ENCODE measurements at places on chromosomes 5 and 9.
A peak's percentile ranks its signal among the peaks of the same experiment; 100 is the strongest.

- no peak for DNase-seq
Observed at GRCh38 chr5:143448518-143448917, 45.0 kb upstream of the NR3C1 start.

- DNase-seq, result no peak
Observed at GRCh38 chr5:67268231-67269021, 71.8 kb upstream of the CD180 start.

DNA sequence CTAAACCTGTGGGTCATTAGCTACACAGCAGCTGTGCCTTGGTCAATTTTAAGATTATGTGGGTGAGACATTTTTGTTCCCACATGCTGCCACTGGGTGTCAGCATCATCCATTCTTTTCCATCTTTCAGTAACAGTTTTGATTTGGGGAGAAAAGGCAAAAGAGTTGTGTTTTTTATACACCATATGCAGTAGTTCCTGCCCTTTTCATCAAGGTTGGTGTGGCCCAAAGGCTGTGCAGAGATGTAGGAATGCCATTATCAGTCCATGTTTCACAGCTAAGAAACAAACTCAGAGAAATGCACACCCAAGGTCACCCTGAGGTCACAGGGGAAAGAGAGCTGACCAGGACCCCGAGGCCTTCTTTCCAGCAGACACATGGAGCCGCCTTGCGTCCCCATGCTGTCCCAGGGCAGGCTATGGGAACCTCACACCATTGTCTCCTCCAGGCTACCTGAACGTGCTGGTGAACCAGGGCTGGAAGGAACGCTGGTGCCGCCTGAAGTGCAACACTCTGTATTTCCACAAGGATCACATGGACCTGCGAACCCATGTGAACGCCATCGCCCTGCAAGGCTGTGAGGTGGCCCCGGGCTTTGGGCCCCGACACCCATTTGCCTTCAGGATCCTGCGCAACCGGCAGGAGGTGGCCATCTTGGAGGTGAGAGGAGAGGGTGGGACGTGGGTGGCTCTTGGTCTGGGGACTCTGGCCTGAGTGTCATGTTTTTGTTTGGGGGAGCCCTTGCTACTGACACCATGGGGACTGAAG, 27.8 kb upstream of the GRPEL2 start:
- peak; percentile 19 for DNase-seq

- DNase-seq, result no peak
Observed at GRCh38 chr9:73081979-73082657, 69.5 kb upstream of the ANXA1 start.

DNA sequence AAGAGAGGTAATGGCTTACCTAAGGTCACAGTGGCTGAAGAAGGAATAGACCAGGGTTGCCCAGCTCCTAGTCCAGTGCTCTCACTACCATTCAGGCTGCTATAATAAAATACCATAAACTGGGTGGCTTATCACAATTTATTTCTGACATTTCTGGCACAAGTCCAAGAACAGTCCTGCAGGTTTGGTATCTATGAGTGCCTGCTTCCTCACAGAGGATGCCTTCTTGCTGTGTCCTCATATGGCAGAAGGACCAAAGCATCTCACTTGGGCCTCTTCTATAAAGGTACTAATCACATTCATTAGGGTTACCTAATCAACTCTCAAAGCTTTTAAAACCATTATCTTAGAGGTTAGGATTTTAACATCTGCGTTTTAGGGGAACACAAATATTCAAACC, 17.2 kb downstream of the STARD4 start:
- DNase-seq, result no peak

- no peak for DNase-seq
Observed at GRCh38 chr9:124188331-124189110, 69.2 kb upstream of the NEK6 start.

DNA sequence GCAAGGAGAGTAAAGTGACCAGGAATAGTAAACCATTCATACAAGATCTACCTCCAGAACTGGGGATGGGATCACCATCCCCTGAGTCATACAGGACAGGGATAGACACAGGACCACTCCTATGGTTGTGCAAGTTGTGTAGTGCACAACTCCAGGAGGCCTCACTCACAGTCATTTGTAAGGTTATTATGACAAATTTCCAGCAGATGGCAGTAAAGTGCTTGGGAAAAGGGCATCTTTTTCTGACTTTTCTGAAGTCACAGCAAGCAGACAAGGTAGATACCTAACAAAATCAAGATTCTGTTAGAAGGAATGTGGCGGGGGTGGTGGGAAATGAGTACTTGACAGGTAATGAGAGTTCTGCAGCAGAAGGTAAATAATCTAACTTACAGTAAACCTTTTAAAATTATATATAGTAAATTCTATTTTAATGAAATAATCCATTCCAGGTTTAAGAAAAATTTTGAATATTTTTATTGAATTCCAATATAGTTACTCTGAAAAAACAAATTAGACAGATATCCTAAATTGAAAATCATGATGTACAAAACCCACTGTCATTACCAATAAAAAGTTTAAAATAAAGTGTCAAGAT, 16.7 kb upstream of the KIF27 start:
- no peak for DNase-seq

DNA sequence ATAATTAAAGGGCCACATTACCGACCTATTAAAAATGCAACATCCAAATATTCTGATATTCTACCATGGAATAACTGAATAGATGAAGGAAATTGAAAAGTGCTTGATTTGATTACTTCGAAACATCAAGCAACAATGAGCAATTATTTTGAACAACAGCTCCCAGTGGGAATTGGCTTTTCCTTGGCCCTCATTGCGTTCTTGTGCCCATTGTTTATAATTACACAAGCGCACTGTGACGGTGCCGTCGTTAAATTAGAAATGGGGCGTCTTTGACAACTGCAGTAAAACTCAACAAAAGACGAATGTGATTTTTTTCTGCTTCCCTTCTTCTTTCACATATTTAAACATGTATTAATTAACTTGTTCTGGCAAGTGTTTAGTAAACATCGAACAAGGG, 61.6 kb downstream of the CDH6 start:
- DNase-seq, result no peak

GRCh38 chr5:129770024-129770820, 22.3 kb downstream of the MINAR2 start:
- DNase-seq, result no peak

DNA sequence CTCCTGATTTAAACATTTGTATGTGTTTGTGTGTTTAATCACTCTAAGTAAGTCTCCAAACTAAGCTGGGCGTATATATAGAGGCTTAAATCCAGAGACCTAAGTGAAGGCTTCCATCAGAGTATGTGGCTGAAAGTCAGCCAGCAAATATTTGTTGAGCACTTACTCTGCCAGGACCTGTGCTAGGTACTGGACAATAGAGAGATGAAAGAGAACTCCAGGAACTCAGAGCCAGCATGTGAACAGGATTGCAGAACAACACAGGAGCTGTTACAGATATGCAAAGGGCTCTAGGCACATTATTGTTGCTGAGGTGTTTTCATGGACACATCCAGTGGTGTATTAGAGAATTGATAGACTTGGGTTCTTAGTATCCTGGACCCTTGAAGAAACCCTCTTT, 4.7 kb upstream of the BNIP1 start:
- DNase-seq, result no peak

DNA sequence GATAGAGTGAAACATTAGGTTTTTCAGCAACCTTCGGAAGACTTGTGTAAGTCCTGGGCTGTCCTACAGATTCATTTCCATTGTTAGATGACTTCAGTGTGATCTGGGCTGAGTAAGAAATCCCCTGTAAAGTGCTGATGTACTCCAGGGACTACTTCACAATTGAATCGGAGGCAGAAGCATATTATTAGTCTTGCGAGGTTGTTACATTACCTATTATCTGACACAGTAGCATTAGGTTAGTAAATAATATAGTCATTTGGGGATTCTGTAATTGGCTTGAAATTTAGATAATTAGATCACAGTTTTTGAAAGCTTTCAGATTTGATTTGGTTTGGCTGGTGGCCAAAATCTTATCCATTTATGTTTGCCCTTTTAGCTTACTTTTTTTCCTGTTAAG, 62.4 kb downstream of the DMRT1 start:
- no peak for DNase-seq

GRCh38 chr5:34865091-34865490, 26.1 kb downstream of the TTC23L start:
- no peak for DNase-seq

Measured in stimulated activated CD4-positive, alpha-beta T cell treated with anti-CD3 and anti-CD28 coated beads, Interleukin-4, amount 100 ng/mL, for 1 hour (primary cell).